Fibroblast of the aortic adventitia (primary cell): ENCODE measurements at places on chromosomes 6 and 20.
A peak's percentile ranks its signal among the peaks of the same experiment; 100 is the strongest.

GRCh38 chr20:61121661-61122060 is 130.4 kb upstream of the CDH4 start:
- no peak for DNase-seq

DNA sequence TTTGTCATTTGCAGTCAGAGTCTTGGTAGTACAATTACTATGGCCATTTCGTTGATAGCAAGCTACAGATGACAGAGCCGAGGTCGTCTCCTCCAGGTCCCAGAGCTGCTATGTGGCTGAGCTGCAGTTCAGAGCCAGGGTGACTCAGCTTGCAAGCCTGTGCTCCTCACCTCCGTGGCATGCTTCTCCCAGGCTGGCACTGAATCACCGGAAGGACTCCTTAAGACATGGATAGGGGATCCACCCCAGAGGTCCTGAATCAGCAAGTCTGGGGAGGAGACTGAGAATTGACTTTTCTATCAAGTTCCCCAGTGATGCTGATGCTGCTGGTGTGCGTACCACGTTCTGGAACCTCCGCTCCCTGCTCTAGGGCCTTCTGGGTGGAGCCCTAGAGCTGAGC is 291.2 kb downstream of the CDH26 start:
- peak; percentile 87 for DNase-seq

GRCh38 chr6:40973304-40973703 is 65.7 kb downstream of the UNC5CL start:
- no peak for DNase-seq

DNA sequence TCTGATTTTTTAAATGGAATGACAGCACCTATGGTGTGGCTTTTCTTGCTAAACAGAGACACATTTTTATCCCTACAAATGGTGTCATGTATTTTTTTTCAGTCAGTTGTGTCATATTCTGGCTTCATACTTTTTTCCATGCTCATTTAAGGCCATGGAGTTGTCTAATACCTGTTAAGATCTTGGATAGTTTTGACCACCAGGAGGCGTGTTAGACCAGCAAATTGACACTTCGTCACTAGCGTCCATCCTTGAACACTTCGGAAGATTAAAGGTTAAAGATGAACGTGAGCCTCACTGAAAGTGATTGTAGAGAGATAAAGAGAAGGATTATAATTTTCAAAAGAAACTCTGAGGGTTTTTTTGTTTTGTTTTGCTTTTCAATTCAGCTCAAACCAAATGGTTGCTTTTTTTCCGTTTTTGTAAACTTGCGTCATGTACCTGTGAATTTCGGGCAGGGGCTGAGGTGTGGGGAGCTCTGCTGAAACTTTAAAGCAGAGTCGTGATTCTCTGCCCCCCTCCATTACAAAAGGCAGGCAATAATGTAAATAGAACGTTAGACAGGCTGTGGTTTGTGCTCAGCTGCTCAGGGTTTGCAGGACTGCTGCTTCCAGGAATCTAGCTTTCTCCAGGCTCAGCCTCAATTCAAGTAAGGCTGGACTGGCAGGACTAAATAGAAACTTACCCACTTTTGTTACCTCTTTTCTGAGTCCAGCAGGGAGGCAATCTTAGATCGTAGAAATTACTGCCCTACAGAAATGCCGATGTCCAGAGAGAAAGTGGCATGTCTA is 245.1 kb downstream of the FOXA2 start:
- peak; percentile 88 for DNase-seq

DNA sequence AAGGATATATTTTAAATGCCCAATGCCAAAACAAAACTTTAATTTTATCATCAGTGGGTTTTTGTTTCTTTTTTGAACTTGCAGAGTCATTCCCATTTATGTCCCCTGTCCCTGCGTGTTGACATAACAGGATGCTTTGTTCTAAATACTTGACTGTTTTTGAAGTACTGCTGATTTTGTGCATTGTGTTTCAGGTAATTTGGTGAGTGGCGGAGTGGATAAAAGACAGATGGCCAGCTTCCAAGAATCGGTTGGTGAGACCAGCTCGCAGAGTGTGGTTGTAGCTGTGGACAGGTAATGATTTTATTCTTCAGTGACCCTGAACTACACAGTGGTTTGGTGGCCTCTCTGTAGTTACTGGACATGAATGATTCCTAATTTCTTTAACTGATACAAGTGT is 50.5 kb upstream of the CSE1L start:
- DNase-seq: no peak

DNA sequence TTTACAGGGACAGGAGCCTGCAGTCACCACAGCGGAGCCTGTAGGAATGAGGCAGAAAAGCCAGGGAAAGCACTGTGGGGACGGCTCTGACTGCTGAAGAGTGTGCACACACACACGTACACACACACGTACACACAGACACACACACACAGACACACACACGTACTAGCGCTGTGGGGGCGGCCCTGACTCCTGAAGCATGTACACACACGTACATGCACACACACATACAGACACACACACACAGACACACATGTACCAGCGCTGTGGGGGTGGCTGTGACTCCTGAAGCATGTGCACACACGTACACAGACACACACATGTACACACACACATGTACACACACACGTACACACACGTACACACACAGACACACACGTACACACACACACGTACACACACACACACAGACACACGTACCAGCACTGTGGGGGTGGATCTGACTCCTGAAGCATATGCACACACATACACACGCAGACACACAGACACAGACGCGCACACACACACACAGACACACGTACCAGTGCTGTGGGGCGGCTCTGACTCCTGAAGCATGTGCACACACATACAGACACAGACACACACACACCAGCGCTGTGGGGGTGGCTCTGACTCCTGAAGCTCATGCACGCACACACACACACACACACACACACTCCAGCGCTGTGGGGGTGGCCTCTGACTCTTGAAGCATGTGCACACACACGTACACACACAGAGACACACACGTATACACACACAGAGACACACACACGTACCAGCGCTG is 127.3 kb downstream of the DLL1 start:
- no peak for DNase-seq

GRCh38 chr20:208942-209566 is 18.0 kb upstream of the DEFB129 start:
- DNase-seq: peak; percentile 80
